ENCODE measurements at places on chromosomes 5 and 9.
A peak's percentile ranks its signal among the peaks of the same experiment; 100 is the strongest.

DNA sequence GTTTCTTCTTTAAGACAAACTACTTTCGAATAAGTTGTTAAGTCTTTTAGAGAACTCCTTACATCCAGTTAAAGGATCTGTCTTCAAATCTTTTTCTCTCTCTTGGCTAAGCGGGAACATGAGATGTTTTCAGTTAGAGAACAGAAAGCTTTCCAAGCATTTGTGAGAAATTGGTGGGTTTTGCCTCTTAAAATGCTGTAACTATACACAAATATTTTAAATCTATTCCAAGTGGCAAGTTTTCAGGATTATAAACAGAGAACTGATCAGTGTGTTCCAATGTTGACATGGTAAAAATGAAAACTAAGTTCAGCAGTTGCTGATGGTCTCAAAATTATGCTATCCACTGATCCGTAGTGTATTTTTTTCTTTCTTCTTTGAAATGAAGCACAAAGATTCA is 100.4 kb downstream of the EBF1 start:
- DNase-seq = no peak

DNA sequence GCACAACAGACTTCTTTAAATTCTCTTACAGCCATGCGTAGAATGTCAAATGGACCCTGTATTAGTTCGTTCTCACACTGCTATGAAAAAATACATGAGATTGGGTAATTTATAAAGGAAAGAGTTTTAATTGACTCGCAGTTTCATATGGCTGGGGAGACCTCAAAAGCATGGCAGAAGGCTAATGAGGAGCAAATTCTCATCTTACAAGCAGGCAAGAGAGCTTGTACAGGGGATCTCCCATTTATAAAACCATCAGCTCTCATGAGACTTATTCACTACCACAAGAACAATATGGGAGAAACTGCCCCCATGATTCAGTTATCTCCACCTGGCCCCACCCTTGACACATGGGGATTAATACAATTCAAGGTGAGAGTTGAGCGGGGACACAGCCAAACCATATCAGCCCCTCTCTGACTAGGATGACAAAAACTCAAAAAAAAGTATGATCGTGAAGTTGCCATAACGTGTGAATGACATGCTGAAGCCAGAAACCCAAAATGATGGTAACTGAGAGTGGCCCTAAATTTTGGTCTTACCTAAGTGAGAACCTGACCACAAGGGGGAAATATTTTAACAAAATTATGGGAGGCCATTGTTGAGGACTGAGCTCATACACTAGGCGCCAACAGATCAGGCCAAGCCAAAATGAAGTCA is 17.5 kb upstream of the TEX10 start:
- DNase-seq = no peak

DNA sequence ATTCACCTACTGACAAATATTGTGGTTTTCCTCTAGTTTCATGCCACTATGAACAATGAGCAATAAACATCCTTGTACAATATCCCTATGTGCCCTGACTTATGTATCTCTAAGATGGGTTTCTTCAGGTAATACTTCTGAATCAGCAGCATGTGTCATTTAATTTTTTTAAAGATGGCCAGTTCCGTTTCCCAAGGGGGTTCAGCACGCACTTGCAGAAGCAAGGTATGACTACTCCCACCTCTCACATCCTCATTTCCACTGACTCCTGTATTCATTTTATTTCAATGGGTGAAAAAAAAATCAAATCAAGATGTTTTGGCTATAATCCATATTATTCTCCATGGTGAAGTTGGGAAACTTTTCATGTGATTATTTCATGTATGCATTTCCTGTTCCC is 14.7 kb upstream of the ADAMTS19 start:
- no peak for DNase-seq

DNA sequence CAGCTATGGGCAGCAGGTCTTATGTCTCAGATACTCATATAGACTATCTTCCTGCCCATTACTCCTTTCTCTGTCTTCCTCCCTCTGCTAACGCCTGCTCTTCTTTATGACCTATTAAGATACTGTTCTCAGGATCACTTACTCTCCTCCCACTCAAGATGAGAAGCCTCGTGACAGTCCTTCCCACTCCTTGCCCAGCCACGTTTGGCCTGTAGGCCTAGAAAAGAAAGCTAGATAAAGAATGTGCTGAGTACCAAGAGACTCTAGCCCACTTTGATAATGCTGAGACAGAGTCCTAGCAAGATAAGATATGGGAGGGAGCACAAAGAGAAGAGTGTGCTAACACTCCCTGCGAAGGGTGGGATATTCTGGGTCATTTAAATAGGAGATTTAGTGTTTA is 6.8 kb upstream of the DENND4C start:
- DNase-seq = no peak

DNA sequence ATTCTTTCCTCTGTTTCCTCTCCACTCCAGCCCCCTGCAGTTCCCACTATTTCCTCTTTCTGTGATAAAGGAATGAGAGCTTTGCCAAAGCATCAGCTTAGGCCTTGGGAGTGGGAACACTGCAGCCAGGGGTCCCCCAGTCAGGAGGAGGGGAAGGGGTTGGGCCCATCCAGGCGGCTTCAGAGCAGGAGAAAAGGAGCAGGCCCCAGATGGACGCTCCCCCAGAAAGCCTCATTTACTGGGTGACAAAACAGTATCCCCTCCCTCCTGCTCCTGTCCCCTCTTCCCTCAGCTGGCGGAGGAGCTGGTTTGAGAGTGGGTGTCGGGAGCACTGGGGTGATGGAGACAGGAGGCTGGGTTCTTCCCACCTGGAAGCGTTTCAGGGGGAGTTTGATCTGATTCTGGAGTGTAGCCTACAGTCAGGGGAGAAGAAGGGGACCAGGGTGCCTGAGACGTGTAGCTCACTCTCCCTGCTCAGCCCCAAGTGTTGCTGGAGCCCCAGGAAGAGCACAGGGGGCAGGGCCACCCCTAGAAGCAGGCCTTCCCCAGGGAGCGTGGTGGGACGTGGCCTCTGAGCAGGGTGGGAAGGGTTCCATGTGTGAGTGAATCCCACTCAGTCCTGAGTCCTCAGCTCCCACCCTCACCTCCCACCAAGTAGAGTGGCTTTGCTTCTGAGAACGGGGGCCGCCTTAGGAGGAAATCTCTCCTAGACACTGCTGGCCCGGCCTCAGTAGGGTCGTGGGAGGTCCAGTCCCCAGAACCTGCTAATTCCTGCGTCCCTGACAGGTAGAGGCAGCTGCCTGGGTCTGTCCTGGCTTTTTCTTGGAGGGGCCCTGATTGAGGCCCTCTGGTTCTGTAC is 173.1 kb downstream of the CACNA1B start:
- DNase-seq = no peak

- no peak for DNase-seq
These were observed 439.0 kb upstream of the MPDZ start for GRCh38 chr9:13718539-13718938.

- no peak for DNase-seq
These were observed 29.2 kb upstream of the SEMA4D start for GRCh38 chr9:89527084-89527483.

GRCh38 chr9:82154573-82154972 is 166.0 kb downstream of the SPATA31D1 start:
- DNase-seq = no peak

GRCh38 chr5:90810211-90810610 is 251.6 kb downstream of the ADGRV1 start:
- DNase-seq = no peak

DNA sequence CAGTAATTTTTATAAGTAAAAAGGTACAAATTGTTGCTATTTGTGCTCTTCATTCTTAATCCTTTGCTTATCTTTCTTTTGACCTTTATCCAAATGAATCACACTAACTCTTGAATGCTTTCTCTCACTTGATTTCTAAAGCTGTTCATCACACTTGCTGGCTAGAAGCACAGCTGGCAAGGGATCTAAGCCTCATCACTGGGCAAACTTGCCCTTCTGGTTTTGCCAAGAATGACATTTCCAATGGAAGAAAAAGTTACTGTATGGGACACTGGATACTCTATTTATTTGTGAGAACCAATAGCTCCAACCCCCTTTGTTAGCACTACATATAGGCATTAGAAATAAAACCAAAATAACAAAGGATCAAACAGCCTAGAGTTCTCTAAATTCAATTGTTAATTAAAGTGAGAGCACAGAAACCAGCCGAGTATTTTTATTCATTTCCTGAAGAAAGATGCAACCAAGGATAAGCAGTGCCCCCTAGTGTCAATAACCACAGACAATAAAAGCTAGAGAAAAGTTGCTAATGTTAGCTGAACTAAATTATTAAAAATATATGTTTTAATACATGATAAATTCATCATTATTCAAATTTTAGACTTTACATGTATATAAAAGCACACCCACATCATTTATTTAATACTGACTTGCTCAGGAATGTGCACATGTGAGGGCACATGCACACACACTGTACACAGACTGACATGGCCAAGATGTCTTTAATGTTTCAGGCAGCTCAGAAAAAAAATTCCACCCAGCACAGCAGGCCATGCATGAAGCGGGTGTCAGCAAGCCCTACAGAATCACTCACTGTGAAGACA is 59.8 kb upstream of the POU5F2 start:
- peak; percentile 63 for DNase-seq

- DNase-seq = no peak
These were observed 40.3 kb upstream of the CLK4 start for GRCh38 chr5:178667101-178667500.

DNA sequence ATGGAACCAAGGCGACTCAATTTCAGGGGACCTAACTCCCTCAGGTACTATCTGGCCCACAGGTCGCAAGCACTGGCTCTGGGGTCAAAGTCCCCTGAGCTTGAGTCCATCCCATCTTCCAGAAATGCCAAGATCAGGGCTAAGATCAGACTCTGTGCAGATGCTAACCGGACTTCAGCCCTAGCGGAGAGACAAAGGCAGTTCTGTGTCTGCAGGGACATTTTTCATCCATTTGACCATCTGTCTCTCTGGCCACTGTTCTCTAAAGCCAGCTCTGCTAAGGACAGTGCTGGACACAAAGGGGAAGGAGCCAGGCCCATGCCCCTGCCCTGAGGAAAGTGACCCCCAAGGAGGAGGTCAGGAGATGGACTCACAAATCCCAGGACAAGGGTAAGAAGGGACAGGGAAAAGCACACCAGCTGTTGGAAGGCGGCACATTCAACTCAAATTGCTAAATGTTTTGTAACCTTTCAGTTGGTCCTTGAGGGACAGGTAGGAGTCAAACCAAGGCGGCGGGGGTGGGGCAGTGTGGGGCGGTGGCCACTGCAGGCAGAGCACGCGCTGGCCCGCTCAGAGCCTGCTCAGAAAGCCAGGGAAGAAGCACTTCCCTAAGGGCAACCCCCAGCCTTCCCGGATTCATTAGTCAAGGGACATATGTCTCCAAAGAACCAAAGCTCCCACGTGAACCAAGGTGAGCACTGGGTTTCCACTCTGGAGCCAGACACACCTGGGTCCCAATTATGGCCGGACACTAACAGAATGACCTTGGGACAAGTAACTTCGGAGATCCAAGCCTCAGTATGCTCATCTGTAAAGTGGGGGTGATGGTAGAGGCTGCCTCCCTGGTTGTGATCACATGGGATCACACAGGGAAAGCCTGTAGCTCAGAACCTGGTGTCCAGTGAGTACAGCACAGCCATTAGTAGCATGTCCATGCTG is 42.8 kb downstream of the STK10 start:
- no peak for DNase-seq

GRCh38 chr5:112703866-112704820 is 33.5 kb upstream of the APC start:
- DNase-seq = no peak

GRCh38 chr9:108815156-108815555 is 40.6 kb downstream of the ACTL7B start:
- DNase-seq = no peak

GRCh38 chr5:125865166-125865815 is 557.9 kb upstream of the GRAMD2B start:
- no peak for DNase-seq

- DNase-seq = no peak
These were observed 1.3 kb downstream of the MAT2B start for GRCh38 chr5:163506726-163507125.

- no peak for DNase-seq
These were observed 6.5 kb downstream of the AMACR start for GRCh38 chr5:34001241-34001841.

DNA sequence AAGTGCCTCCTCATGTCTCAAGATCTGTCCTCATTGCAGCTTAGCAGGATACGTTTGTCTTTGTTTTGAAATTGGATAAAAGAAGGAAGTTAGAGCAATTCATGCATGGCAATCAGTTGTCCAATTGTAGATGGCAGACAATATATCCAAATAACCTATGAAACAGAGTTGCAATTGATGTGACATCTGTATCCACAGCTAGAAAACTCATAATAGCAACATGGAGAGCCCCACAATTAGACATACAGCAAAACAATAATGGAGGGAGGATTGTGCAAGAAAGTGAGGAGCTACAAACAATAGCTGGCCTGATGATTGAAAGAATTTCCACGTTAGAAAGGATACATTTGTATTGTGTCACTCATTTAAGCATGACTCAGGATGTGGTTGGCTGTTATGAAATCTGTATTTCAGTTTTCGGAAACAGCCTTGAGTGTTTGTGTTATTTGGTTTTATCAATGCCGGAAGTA is 132.0 kb downstream of the FAM174A start:
- DNase-seq = peak; percentile 48

GRCh38 chr9:2755285-2755684 is 38.0 kb downstream of the KCNV2 start:
- peak; percentile 86 for DNase-seq

GRCh38 chr9:101037430-101037829 is 8.9 kb downstream of the PLPPR1 start:
- DNase-seq = no peak

DNA sequence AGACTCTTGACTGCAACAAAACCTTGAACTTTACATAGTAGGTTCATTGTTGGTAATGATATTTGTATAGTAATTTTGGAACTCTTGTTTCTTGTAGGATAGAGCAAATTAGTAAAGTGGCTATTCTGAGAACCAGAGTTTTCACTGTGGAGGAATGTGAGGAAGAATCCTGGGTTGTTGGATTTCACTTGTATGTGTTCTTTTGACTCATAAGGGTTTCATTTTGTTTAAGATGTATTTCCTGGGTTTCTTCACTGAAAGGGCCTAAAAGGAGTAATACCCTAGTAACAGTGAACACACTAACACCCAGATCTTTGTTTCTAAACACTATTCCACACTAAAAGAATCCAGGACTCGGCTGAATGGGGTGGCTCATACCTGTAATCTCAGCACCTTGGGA is 20.1 kb downstream of the TTC1 start:
- DNase-seq = no peak

DNA sequence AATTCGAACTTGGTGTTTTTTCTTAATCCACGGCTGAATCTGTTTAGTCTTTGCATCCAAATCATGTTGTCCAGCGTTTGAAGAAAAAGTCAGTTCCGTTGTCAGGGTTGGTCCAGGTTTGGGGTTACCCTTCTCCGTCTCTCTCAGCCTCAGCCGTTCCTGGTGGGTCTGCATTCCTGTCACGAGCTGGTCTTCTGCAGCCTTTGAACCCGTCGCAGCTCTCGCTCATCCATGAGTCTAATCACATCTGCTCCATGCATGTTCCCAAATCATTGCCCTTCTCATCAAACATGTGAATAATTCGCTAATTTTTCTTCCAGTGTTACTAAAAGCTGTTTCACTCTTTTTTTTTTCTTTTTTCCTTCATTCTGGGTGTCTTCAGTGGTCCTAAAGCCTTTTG is 39.0 kb upstream of the EXOC3 start:
- no peak for DNase-seq
